Prostate gland (tissue), 2 donors: ENCODE measurements at places on chromosomes 2 and 18. TPM values are rescaled to one million over a fixed set of nuclear protein-coding genes. Genes with fewer than 3 reads are reported as not detected.

The CREG2 gene
- not detected for total RNA-seq

The ACMSD gene
- not detected for total RNA-seq

The PXDN gene
- total RNA-seq = 40.8 TPM

- H3K27ac ChIP-seq = no peak overlapping the region
- H3K36me3 ChIP-seq = no peaks in the 10 kb centered on the region
- H3K4me1 ChIP-seq = no peaks in the 10 kb centered on the region
- H3K27me3 ChIP-seq = no peaks in the 10 kb centered on the region
- H3K4me3 ChIP-seq = no peak overlapping the region
- no peak for DNase-seq
Measured at GRCh38 chr2:74735009-74735408, 81.0 kb downstream of the SEMA4F start.

DNA sequence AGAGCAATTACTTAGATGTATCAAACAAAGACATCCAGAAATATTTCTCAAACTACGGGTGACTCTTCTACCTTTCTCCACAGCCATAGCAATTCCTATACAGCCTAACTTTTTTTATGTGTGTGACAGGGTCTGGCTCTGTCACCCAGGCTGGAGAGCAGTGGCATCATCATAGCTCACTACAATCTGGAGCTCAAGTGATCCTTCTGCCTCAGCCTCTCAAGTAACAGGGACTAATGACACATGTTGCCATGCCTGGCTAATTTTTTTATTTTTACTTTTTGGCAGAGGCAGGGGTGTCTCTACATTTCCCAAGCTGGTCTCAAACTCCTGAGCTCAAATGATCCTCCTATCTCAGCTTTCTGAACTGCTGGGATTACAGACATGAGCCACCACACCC is 328.9 kb upstream of the NT5C1B start:
- H3K4me1 ChIP-seq = no peaks in the 10 kb centered on the region
- no peak for DNase-seq
- H3K36me3 ChIP-seq = no peaks in the 10 kb centered on the region
- no peak overlapping the region for H3K4me3 ChIP-seq
- H3K27me3 ChIP-seq = no peaks in the 10 kb centered on the region

- no peaks in the 10 kb centered on the region for H3K36me3 ChIP-seq
- DNase-seq = no peak
- no peaks in the 10 kb centered on the region for H3K27me3 ChIP-seq
- no peaks in the 10 kb centered on the region for H3K4me1 ChIP-seq
- no peak overlapping the region for H3K27ac ChIP-seq
Measured at GRCh38 chr2:101357376-101357775, 29.9 kb downstream of the CREG2 start.

DNA sequence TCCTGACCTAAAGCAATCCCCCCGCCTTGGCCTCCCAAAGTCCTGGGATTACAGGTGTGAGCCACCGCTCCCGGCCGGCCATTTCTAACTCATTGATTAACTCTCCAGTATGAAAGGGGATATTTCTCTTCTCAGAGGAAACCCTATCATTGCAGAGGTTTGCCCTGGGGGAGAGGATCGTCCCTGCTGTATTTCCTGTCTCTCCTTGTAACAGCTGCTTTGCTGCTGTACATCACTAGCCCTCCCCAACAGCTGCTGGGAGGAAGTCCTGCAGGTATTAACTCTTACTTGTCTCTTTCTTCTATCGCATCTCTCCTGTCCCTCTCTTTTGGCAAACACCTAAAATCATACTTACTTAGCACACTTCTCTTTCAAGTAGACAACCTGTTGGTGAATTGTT is 219.0 kb upstream of the DSEL start:
- H3K4me3 ChIP-seq = no peak overlapping the region
- H3K36me3 ChIP-seq = no peaks in the 10 kb centered on the region
- no peaks in the 10 kb centered on the region for H3K4me1 ChIP-seq
- H3K27me3 ChIP-seq = no peaks in the 10 kb centered on the region
- no peak for DNase-seq

DNA sequence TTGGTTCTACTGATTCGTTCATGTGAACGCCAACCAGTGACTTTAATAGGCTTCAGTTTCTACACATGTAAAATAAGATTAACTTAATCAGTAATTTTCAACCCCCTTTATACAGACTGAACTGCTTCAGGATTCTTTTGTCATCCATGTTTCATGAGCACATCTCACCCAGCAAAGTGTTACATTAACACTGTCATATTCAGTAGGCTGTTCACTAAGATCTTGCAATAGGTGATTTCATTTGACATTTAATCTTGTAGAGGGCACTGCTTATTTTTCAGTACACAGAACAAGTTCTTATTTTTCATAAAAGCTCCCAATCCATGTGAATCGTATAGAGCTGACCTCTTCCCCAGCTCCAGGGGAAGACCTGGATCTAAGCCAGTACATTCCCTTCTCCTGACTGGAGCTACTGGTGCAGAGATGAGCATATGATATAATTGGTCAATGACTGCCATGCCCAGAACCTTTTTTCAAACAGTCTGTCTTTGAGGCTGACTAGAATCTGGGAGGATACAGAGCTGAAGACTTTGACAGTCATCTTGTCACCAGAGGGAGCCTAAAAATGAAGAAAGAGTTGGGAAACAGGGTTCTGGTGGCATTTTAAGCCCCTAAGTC is 72.2 kb upstream of the CHRNA1 start:
- H3K4me3 ChIP-seq = no peak overlapping the region
- H3K4me1 ChIP-seq = no peaks in the 10 kb centered on the region

DNA sequence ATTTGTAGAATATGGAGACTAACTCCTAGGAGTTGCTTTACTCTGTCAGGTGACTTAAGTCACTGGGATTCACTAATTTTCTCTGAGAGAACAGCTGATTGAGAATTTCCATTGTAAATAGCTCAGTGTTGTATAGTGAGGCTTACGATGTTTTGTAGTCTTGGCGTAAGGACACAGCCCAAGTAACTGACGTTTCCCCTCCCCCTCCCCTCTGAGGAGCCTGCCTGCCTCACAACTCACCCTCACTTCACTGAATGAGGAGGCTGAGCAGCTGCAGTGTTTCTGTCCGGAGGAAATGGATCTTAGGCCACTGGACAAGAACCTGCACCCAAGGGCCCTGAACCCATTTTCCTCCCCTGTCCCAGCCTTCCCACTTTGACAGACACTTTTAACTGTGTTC is 264.6 kb downstream of the PHLPP1 start:
- no peak overlapping the region for H3K27ac ChIP-seq
- no peak for DNase-seq
- no peaks in the 10 kb centered on the region for H3K27me3 ChIP-seq
- no peaks in the 10 kb centered on the region for H3K4me1 ChIP-seq
- no peak overlapping the region for H3K4me3 ChIP-seq

GRCh38 chr2:19073522-19073921 is 284.9 kb downstream of the OSR1 start:
- no peaks in the 10 kb centered on the region for H3K27me3 ChIP-seq
- peaks cover 3% of the 10 kb centered on the region for H3K4me1 ChIP-seq
- H3K4me3 ChIP-seq = no peak overlapping the region
- H3K27ac ChIP-seq = no peak overlapping the region
- no peak for DNase-seq

DNA sequence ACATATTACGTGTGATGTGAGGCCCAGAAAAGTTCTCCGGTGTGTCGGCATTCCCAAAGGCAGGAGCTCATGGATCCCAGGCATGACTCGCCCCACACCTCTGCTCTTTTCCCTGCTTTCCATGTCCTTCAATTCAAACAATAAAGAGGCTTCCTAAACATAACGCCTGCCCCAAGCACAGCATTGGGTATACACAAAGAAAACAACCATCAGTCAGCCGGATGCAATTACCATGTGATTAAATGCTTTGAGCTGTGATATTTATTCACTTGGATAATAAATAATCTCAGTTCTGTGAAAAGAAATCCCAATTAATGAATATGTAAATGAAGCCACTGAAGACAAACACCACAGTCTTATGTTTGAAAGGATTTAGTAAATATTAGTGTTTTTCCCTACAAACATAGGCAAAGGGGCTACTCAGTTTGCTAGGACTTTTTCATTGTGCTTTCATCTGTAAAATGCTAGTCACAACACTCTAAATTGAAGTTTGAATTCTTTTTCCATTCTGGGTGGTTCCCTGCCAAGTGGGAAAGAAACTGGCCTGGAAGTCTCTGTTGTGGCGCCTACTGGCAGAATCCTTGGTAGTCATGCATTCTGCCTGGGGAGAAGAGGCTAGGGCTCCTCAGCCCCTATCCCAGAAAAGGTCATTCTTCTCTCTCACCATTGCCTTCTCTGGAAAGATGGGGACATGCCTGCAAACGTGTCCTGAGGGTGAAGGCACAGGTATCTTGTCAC is 144.7 kb downstream of the COL6A3 start:
- H3K4me1 ChIP-seq = no peaks in the 10 kb centered on the region
- DNase-seq = no peak
- no peaks in the 10 kb centered on the region for H3K36me3 ChIP-seq
- no peak overlapping the region for H3K4me3 ChIP-seq
- H3K27ac ChIP-seq = no peak overlapping the region
- H3K27me3 ChIP-seq = no peaks in the 10 kb centered on the region
